ENCODE measurements at places on chromosomes 7 and 10.
A peak's percentile ranks its signal among the peaks of the same experiment; 100 is the strongest.

DNA sequence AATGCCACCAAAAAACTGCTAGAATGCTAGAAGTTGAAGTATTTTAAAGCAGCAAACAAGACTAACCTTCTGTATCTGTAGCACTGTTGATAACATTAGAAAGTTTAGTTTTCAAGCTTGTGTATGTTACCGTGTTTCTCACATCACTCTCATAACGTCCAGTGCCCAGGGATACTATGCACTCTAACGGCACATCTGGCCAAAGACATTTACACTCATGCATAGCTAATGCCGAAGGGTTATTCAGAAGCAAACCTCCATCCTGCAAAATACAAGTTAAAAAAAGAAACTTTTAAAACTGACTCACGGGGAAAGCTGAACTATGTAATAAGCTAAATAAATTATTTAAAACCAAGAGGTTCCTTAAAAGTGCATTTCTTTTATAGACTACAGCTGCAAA lies 22.9 kb upstream of the NRCAM start:
- no peak for DNase-seq

DNA sequence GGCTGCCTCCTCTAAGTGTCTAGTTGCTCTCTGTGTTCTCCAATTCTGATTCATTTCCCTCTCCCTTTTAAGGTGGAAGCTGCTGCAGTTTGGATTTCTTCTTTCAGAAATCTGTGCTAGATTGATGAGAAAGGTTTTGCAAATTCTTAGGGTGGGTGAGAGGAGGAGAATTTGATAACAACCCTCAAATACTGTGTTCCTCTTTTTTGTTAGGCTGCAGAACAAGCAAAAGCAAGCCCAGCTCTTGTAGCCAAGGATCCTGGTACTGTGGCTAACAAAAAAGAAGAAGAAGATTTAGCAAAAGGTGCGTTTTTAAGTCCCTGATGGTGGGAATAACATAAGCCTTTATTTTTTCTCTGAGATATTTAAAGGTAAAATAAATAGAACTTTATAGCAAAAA lies 49.1 kb downstream of the STAM start:
- no peak for DNase-seq

- no peak for DNase-seq
Measured at GRCh38 chr7:154484943-154485342, 432.7 kb downstream of the DPP6 start.

- no peak for DNase-seq
Measured at GRCh38 chr7:12851841-12852240, 164.4 kb downstream of the ARL4A start.

GRCh38 chr10:36253731-36254130 lies 611.6 kb upstream of the FZD8 start:
- DNase-seq, result no peak

GRCh38 chr10:95785317-95785716 lies 29.4 kb downstream of the ENTPD1 start:
- DNase-seq, result no peak

GRCh38 chr10:60044971-60045370 lies 138.6 kb upstream of the CCDC6 start:
- no peak for DNase-seq

DNA sequence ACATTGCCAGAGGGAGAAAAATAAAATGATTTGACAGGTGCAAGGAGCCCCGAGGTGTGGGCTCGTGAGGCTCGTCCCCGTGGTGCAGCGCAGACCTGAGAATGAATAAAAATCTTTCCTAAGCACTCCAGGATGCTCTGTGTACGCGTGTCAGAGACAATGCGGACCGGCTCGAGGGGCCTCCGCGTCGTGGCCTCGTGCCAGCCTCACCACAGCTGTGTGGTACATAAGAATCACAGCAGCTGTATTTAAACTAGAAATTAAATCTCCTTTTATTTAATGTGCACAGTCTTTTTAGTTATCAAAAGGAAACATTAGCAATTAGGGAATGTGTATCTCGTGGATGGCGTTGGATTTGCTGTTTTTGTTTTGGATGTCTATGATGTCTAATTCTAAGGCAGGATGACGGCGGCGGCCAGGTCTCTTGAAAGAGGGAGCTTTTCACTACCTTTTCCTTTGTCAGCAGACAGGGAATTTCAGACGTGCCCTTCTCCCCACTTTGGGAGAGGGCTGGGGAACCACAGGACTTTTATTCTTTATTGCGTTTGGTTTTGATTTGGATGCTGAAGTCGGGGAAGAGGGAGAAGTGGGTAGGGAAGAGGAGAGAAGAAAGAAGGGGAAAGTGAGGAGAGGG lies 365.3 kb upstream of the SHH start:
- no peak for DNase-seq

- no peak for DNase-seq
Measured at GRCh38 chr7:21500117-21500832, 42.6 kb upstream of the DNAH11 start.

DNA sequence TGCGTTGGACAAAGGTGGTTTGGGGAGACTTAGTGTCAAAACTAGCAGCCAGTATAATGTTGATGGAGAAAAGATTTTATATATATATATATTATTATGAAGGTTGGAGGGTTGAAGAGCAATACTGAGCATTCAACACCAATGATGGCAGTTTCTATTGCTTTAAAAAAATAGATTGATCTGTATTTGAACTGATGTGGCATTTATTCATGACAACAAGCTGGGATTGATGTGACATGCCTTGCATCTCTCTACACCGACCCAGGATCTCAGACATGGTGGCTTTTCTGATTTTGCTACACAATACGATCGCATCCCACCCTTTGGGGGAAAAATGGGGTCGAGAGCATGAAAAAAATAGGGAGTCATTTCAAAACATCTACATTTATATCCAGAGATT lies 175.4 kb downstream of the POU6F2 start:
- no peak for DNase-seq

DNA sequence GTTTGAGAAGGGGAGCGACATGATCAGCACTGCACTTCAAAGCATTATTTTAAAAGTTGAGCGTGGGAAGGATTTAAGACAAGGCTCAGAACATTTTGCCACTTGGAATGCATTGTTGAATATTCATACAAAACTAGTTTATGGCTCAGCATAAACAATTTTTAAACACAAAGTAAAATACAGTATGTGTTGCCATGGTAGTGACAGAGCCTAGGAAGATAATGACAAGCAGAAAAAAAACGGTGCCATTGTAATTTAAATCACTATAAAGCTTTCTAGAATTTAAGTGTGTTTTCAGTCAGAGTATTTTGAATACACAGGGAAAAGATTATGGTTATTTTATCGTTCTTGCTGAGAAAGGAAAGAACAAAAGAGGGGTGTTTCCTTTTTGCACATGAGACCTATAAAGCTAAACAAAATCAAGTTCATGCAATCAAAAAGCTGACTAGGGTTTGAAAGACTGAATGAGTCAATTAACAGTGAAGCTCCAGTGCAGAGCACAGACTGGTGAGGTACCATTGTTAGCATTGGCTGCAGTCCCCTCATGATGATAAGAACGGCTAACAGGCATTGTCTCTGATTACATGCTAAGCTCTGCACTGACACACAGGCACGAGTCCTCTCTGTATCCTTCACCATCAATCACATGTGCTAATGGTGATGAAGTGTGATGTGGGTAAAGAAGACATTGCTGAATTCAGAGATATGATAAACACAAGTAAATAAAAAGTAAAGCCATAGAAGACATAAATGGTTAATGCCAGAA lies 181.9 kb upstream of the VSTM2A start:
- no peak for DNase-seq

GRCh38 chr10:48454302-48455054 lies 148.0 kb downstream of the MAPK8 start:
- no peak for DNase-seq

- DNase-seq, result no peak
Measured at GRCh38 chr7:158279539-158280447, 307.8 kb downstream of the PTPRN2 start.

DNA sequence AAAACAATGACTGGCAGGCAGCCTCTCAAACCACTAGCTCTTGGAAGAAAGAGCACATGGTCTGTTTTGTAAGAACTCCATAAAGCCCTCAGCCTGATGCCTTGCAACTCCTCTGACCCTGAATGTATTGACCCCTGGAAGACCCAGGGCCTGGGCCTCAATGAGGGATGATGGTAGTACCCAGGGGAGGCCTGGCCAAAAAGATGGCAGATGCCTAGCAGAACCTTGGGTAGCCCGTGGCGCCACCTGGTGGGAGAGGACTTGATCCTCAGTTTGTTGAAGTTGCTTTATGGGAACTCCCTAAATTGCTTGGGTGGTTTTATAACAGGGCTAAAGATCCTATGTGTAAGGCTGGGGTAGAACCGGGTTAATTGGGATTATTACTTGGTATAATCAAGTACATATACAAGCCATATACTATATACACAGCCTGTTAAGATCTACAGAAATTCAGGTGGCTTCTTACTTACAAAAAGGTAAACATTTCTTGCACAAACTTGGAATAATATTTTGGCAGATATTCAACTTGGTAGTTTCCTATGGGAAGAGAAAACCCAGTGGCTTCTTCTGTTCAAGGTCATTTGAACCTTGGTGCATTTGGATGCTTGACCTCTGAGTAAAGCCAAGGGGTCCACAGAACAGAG lies 95.8 kb upstream of the CACUL1 start:
- peak; percentile 66 for DNase-seq

Data from DND-41 (cell line).